Daoy (cell line): ENCODE measurements at places on chromosomes 1 and 21. TPM values are rescaled to one million over a fixed set of nuclear protein-coding genes. Genes with fewer than 3 reads are reported as not detected.

GRCh38 chr1:109269981-109270622, 12.8 kb downstream of the PSRC1 start:
- DNase-seq = no peak

DNA sequence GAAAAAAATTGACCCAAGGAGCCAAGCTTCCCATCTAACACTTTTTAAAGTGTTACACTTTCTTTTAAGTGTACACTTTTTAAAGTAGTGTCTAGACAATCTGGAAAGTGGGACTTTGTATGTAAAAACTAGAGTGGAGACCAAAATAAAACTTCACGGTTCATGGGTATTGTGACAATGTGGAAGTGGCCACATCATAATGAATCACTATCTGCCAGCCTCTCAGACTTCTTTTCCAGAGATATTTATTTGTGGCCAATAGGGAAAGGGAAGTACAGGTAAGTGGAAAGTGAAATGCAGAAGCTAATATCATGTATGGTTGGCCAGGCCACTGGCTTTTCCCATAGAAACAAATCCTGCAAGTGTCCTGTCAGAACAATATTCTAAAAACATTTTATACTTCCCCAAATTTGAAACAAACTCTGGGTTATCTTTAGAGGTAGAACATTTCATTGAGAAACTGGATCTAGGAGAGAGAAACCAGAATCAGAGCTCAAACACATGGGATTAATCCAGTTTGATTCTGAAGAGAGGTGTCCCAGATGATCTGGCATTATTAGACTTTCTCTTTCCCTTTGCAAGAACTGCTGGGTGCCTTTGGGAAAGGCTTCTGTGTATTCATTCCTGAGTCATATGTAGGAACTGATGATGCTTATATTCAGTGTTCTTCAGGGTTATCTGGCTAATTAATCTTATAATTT, 2.0 kb downstream of the TNFSF18 start:
- DNase-seq = peak; percentile 43

DNA sequence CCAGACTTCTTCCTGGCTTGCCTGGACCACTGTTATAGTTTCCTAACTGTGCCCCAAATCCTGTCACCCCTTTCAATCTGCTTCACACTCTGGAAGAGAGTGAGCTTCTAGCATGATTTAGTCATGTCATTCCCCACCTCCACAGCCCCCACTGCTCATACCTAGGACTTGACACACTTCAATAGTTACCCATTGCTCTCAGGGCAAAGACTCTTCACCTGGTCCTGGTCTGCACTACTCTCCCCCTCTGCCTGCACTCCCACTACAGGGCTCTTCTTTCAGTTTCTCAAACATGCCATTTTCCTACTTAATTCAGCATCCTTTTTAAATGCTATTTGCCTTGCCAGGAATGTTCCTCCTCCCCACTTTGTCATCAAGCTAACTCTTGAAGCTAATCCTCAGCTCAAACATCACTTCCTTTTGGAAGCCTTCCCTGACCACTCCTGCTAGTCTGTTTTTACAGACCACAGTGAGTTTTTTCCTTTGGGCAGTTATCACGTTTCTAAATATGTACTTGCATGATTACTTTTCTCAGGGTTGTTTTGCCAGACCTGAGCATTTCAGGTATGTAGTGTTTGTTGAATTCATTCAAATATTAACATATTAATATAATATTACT, 24.7 kb downstream of the CYP2J2 start:
- DNase-seq = no peak

Gene POMGNT1
- total RNA-seq = 59.4 and 62.5 TPM in 2 replicates

DNA sequence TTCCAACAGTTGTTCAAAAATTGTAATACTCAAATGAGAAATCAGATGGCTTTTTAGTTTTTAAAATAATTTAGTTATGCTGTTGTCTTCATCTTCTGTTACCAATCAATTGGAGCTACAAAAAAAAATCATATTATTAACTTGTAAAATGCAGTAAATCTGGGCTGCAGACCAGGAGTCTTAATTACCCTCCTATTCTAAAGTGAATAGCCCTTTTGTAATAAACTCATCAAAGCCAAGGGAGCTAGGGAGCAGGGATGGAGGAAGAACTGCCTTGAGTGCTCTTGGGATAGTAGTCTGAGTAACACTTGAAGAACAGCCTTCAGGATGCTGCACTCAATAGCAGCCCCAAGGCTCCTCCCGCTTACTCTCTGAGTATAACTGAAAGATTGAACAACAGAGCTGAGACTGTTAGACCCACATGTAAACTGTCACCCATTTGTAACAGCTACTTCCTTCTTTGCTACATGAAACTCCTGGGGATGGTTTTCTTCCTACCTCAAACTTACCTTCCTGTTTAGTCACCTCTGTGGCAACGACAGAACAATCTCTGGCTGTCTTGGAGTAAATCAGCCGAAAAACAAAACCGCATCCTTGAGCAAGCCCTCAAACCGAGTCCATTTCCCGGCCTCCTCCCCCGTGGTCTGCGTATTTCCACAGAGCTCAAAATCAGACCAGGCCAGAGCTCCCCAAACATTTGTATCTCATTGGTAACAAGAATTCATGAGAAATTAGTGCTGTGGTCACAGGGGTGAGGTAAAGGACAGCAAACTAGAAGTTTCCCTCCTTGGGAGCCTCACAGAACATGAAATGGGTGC, 55.9 kb downstream of the CD58 start:
- DNase-seq = peak; percentile 92

DNA sequence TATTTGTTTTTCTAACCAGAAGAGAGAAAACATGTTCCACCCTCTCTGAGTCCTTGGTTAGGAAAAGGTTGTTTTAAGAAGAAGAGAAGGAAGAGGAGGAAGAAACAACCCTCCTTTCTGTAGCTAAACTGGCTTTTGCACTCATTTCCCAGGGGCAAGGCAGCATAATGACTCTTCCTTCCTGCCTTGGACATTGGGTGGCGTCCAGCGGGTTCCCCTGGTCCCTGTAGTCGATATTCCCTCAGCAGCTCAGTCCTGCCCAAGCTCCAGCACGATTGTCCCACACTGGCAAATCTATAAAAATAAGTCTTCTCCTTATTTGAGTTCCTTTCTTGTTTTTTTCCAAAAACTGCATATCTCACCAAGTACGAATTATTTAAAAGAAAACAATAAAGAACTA, 81.2 kb downstream of the TEX35 start:
- no peak for DNase-seq

GRCh38 chr1:8303141-8303540, 14.8 kb upstream of the SLC45A1 start:
- DNase-seq = peak; percentile 36

- no peak for DNase-seq
These were observed 3.4 kb downstream of the PRELP start for GRCh38 chr1:203478986-203479385.

Gene CD1D
- total RNA-seq = 0.34 and 0.98 TPM in 2 replicates

DNA sequence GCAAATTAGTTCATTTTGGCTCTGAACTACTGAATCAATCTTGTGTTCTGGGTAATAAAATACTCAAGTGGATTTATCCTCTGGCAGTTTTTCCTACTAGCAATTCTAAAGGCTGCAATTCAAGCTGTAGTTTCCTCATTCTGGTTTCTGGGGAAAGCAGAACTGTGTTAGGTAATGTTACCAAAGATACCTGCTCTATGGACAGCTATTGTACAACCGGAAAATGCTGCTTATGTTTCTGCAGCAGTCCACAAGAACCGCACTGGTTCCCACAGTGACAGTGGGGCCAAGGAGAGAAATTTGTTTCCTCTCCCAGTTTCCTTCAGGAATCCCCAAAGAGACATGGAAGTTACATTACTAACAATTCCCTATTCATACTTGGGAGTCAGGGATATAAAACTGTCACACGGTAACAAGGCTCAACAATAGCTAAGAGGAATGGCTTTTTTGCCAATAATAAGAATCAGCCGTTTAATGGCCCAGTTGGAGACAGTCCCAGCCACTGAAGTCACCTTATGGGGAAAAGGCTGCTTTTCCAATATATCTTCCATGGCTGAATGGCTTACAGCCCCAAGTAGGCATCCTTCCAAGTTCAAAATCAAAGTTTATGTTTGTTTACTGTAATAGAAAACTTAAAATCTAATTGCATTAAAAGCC, 52.6 kb downstream of the PCNX2 start:
- DNase-seq = no peak
